Jurkat, Clone E6-1 (cell line): ENCODE measurements at places on chromosomes 3 and 15.

DNA sequence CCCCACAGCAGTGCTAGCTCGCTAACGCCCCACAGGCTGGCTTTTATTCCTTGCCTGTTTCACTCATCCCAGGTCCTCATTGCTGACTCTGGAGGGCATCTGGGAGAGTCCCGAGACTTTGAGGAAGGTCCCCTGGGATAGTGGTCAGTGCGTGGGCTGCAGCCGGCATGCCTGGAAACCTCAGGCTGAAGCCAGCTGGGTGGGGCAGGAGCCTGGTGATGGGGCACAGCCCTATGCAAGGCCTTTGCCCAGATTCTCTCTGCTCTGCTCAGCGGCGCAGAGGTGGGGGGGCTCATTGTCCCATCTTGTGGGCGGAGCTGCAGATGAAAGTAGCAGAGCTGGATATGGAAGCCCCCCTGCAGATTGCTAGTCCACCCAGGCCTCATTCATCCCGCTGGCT lies 55.7 kb upstream of the SMAD6 start:
- DNase-seq = no peak

DNA sequence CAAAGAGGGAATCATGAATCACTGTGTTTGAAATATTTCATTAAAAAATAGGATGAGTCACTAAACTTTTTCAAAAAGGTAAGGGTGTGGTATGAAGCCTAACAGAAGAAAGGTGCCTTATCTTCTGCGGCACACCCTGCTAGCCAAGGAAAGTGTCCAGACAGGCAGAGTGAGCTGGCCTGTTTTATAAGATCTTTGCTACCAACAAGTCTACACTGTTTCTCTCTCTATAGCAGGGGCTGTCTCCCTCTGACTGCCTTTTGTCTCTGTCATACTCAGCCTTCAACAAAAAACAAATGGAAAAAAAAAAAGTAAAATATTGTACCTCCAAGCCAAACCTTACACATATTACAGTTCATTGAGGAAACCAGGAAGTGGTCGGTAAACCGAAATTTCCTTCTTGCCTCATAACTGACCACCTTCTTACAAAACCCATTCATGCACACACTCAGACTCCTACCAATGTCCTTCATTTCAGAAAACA lies 9.1 kb downstream of the ZDHHC3 start:
- no peak for DNase-seq

DNA sequence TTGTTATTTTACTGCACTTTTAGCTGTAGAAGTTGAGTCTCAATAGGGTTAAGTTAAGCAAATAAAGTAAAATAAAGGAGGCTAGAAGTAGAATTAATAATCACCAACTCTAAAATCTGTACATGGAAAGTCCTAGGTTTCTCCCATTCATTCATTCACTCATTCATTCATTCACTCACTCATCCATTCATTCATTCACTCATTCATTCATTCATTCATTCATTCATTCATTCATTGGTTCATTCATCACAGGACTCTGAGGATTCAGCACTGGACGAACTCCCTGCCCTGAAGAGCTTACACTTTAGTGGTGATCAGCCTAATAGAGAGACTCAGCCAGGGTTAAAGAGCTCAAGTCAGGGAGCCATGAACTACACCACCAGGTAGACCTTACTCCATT lies 4.5 kb upstream of the LSG1 start:
- no peak for DNase-seq

DNA sequence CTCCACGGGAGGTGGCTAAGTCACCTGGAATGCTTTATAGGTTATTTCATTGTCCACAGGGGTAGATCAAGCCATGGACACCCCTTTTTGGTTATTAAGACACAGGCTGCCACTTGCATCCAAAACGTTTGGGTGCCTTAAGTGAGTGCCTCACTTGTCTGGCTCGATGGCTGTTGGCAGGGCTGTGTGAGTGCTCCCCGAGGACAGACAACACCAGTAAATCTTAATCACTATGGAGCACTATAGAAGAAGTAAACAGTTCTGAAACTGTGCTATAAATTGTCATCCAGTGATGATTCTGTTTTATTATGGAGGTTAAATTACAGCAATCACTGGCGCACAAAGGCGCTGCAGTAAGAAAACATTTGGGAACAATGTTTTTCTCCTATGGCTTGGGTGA lies 215.5 kb downstream of the CACNA2D3 start:
- DNase-seq = no peak

- no peak for DNase-seq
These were observed 110.2 kb downstream of the CMSS1 start for GRCh38 chr3:99927671-99928457.

GRCh38 chr3:53159156-53160060 lies 1.6 kb upstream of the PRKCD start:
- DNase-seq = no peak

DNA sequence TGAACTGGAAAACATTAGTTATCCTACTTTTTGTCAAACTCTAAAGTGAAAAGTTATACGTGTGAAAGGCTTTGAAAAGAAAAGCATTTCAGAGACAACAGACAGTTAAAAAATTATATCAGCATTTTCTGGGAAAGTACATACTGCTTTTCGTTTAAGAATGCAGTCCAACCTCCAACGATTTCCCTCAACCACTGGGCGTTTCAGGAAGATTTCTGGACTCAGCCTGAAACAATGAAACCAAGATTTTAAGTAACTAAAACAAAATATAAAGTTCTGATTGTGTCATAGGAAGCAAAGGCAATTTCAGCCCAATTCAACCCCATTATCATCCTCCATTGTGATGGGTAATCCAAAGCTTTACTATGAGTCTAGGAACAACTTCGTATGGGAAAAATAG lies 110.7 kb downstream of the PLD1 start:
- DNase-seq = no peak

GRCh38 chr3:50423543-50423942 lies 64.2 kb upstream of the TMEM115 start:
- no peak for DNase-seq

DNA sequence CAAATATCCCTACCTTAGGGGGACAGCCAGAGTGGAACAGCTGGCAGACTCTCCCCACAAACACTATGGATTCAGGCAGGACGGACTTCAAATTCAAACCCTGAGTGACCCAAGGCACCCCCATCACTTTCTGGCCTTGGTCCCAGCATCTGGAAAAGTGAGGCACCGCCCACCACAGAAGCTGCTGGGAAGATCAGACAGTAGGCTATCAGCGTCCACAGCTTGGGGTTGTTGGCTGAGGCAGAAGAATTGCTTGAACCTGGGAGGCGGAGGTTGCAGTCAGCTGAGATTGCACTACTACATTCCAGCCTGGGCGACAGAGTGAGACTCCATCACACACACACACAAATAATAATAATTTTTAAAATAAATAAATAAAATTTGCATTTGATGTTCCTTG lies 8.5 kb downstream of the PFKFB4 start:
- no peak for DNase-seq

DNA sequence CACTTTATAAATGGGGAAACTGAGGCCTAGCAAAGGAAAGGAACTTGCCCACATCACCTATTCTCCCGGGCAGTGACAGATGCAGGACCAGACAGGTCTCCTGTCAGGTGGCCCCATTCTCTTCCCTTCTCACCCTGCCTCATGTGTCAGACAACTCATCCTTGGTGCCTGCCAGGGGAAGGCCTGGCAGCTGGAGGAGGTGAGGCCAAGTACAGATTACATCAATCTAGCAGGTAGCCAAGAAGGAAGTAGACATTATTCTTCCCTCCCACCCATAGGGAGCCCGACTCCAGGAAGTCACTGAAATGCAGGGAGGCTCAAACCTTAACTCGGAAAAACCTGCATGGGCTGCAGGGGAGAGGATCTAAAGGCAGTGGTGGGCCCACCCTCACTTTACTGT lies 39.6 kb downstream of the DAPK2 start:
- DNase-seq = no peak
